ENCODE measurements at places on chromosomes 2 and 18. TPM values are rescaled to one million over a fixed set of nuclear protein-coding genes. Genes with fewer than 3 reads are reported as not detected.

The SULT6B1 gene
- not detected for total RNA-seq

The MLPH gene
- 335 TPM for total RNA-seq

The PROM2 gene
- total RNA-seq, result not detected

The MARCHF4 gene
- 21.4 TPM for total RNA-seq

The SLC4A3 gene
- total RNA-seq, result 3.6 TPM

The HS1BP3 gene
- 43.2 TPM for total RNA-seq

The FSHR gene
- total RNA-seq, result not detected

The CHRNG gene
- total RNA-seq, result not detected

The POTEJ gene
- not detected for total RNA-seq

The FLACC1 gene
- total RNA-seq, result 0.14 TPM

The TBR1 gene
- total RNA-seq, result 0.05 TPM

The C2orf78 gene
- not detected for total RNA-seq

The CD8A gene
- total RNA-seq, result 0.18 TPM

The FOXI3 gene
- total RNA-seq, result 0.06 TPM

The CLEC4F gene
- total RNA-seq, result not detected

The LYPD6 gene
- total RNA-seq, result 0.07 TPM

The PSMG2 gene
- 62.0 TPM for total RNA-seq

The HOXD9 gene
- total RNA-seq, result 1.1 TPM

Data from A549 treated with AZD2906 at 1 μM for 4 hours (cell line).